ENCODE measurements at places on chromosomes 3 and 15. TPM values are rescaled to one million over a fixed set of nuclear protein-coding genes. Genes with fewer than 3 reads are reported as not detected.

Gene GOLGA8M
- total RNA-seq = not detected

Gene ADGRG7
- not detected for total RNA-seq

Gene ZNF774
- 1.8 TPM for total RNA-seq

Gene PLSCR5
- total RNA-seq = not detected

GRCh38 chr3:48788544-48789162, 59.0 kb downstream of the PRKAR2A start:
- DNase-seq = no peak

- no peak for DNase-seq
Measured at GRCh38 chr15:89504166-89504565, 7.8 kb upstream of the RHCG start.

DNA sequence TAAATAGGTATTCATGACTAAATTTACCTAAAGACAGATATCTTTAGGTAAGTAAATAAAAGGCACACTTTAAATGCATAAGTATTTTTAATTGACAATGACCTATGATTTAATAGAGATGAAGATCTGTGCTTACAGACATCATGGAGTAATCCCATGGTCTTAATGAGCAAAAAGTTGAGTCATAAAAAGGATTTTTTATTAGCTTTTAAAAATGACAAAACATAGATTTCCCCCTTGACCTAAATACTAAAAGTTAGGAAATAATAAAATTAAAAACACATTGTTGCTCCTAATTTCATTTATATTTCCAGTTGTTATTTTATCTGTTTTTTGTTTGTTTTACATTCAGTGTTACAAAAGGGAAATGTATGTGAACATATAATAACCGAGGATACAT, 1005.7 kb downstream of the ROBO1 start:
- no peak for DNase-seq

DNA sequence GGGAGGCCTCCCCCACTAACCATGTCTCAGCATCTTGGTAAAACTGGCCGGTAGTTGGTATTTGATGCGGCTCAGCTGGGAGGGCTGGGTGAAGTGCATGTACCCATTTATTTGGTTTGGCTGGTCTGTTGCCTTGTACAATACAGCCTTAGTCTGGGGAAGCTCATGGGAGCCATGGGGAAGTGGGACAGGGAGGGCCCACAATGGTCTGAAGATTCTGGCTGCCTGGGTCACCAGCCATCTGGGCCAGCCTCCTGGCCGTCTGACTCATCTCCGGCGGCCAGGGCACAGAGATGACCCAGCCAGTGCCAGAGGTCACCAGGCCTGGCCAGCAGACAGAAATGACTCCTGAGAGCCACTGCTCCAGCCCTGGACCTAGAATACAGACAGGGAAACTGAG, 51.6 kb upstream of the SMAD6 start:
- DNase-seq = no peak

GRCh38 chr3:23646184-23646920, 159.4 kb upstream of the UBE2E1 start:
- no peak for DNase-seq

DNA sequence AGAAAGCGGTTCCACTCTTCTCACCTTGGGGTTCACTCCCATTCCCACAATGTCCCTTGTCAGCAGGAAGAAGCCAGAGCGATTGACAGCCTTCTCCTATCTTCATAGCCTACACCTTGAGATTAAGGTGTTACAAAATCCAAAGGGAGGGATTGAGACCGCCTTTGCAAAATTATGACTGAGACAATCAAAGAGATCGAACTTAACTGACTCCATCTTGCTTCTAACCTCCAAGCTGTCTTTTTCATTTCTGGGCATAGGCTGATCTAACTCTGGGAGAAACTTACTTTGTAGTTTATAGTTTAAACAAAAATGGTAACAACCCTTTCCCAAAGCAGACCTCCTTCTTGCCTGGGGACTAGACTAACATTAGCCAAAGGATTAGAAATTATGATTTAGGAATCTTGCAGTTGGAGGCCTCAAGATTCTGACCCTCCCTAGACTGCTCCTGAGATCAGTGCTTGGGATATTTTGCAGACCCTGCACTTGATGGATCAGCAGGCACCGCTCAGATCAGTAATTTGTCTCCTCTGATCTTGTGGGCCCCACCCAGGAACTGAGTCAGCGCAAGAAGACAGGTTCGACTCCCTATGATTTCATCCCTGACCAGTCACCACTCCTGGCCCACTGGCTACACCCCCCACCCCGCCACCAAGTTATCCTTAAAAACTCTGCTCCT, 40.0 kb downstream of the PAQR5 start:
- DNase-seq = no peak

- no peak for DNase-seq
Measured at GRCh38 chr15:88255087-88255483, 1.5 kb downstream of the NTRK3 start.
